ENCODE measurements at places on chromosomes 16 and 17.

DNA sequence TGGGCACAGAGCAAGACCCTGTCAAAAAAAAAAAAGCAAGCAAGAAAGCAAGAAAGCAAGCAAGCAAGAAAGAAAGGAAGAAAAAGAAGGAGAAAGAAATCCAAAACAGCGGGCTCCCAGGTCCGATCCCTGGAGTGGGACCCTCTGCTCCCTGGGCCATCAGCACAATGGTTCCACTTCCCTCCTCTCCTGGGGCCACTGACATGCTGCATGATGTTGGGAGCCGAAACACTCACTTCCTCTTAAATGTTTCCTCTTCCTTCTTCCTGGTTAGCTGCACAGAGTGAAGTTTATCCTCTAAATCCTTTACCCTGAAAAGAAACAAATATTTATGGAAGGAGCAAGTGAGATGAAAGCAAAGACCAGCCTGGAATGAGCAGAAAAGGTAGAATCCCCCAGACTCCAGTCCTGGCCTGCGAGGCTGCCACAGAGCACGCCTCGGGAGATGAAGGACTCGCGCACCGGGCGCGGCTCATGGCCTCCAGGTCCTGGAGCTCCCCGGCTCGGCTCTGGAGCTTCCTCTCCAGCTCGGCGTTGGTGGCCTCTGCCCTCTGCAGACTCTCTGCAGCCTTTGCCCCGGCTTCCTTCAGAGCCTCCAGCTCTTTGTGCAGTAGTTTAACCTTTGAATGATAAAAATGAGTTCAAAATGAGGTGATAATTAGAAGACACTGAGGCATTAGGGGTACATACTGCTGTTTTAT lies 19.0 kb downstream of the CCDC57 start:
- no peak for DNase-seq

DNA sequence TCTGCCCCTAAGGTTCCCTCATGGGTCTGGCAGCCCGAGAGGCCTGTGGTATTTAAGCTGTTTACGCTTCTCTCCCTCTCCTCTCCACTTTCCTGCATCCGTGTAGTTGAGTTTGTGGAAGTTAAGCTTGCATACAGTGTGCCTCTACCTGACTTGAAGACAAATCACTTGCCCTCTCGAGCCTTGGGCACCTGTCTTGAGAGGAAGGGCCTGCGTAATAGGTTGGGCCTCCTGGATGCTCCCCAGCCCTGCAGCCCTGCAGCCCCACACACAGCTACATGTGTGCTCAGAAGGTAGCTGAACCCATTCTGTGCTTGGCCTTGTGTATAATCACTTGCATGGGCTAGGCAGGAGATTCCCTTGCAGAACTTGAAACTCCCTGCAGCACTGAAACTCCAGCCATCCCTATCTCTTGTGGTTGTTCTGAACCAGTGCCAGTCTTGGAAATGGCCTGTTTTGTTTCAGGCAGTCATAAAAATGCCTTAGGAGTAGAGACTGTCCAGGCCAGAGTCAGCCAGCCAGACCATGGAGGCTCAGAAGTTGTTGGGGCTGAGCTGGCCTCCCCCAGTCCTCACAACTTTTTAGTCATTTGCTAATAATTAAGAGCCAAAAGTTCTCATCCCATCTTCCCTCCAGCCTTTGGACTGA lies 134.6 kb downstream of the CLEC16A start:
- DNase-seq = no peak

- DNase-seq = no peak
Observed at GRCh38 chr16:89089120-89089519, 4.5 kb upstream of the ACSF3 start.

DNA sequence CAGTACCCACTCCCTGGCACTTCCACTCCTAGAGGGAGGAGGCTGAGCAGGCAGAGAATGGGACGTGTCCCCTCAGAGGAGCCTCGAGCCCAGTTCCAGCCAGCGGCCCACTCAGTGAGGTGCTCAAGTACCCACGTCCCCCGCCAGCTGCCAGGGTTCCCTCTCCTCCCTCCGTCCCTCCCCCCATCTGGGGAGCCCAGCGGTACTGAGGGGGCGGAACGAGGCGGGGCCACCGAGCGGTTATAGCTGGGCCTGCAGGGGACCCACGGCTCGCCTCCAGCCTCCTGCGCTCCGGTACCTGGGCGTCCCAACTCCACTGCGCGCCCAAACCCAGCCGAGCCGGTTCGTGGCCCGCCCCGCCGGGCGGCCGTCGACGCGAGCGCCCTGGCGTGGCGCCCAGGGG lies at the start of gene NPW:
Gene NPW (plus strand): TSS at position 268 of the 403 bp plus-strand sequence.
- DNase-seq = no peak

Measured in germinal center (tissue), 1 donor.